ENCODE measurements at places on chromosomes 1 and 21.

DNA sequence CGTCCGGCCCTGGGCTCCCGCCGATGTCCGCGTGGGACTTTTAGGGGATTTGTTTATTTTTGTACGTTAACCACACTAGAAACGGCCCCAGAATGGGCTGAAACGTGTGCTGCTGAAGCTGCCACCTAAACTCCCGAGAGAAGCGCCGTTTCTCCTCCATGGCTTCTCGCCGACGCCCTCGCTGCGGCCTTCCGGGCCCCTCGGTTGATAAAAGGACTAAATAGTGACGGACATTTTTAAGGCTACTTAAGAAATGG is 678 bp upstream of the PTTG1IP start:
- peaks cover 3% of the 10 kb centered on the region for H3K36me3 ChIP-seq
- no peak overlapping the region for H3K27ac ChIP-seq
- no peak for DNase-seq
- peak overlapping the region; percentile 93 for H3K4me3 ChIP-seq

- H3K4me1 ChIP-seq, result no peaks in the 10 kb centered on the region
- no peak for DNase-seq
- H3K4me3 ChIP-seq, result no peak overlapping the region
- no peak overlapping the region for H3K27ac ChIP-seq
These were observed 536.6 kb upstream of the NR5A2 start for GRCh38 chr1:199490769-199491527.

DNA sequence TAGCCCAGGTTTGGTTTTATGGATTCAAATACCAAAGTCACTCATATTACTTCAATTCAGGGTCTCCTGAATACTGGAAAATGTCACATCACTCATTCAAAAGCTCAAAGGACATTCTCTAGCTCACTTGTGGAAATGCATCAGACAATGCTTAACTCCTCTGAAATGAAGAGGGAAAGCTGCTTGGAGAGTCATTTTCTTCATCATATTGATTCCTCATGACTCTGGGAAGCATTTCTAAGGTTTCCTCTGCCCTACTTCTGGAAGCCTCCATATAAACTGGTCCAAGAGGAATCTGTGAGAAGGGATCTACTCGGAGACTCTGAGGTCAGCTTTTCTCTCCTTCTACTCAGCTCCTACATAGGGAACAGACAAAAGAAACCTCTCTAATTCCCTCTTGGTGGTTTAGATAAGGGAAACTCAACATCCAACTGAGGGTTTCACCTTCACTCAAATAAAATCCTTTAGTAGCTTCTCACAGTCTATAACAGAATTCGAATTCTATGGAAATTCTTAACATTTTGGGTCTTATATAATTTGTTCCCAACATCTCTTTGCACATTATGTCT is 36.4 kb upstream of the RBBP5 start:
- H3K4me1 ChIP-seq, result no peaks in the 10 kb centered on the region
- no peak for DNase-seq
- peaks cover 69% of the 10 kb centered on the region for H3K36me3 ChIP-seq

DNA sequence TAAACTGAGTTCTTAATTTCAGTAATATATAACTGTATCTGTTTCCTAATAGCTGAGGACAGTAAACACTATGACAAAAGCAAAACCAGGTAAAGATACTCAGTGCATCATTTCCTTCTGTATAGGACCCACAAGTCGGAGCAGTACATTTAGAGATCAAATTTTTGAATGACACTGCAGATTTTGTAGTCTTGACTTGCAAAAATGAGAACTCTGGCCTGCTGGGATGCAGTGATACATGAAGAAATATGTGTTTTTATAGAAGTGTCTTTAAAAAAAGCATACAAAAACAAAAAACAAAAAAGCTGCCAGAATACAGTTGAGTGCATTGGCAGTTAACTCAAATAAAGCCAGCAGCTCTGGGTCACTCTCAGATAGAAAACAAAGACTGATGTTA is 19.0 kb downstream of the GART start:
- DNase-seq, result no peak
- no peaks in the 10 kb centered on the region for H3K4me1 ChIP-seq
- no peak overlapping the region for H3K4me3 ChIP-seq
- peaks cover 15% of the 10 kb centered on the region for H3K36me3 ChIP-seq

DNA sequence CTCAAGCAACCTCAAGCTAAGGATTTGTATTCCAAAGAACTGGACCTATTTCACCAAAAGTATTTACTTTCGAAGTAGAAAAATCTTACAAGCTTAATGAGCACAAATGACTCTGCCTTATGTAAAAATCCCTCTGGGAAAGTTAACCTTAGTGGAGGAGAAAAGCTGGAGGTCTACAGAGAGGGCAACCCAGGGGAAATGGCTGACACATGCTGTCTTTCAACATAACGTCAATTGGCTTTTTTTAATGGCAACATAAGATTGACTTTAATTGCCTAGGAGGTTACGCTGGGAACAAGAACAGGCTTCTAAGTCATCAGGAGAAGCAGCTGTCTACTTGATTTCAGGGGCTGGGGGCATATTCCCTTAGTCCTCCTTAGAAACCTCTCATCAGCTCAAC is 52.3 kb downstream of the UTP25 start:
- no peak overlapping the region for H3K4me3 ChIP-seq
- H3K27me3 ChIP-seq, result no peaks in the 10 kb centered on the region
- no peaks in the 10 kb centered on the region for H3K36me3 ChIP-seq
- no peak for DNase-seq

- peaks cover 7% of the 10 kb centered on the region for H3K4me1 ChIP-seq
- DNase-seq, result no peak
- peaks cover 2% of the 10 kb centered on the region for H3K27me3 ChIP-seq
These were observed 15.9 kb upstream of the TNFSF4 start for GRCh38 chr1:173223031-173223380.

- no peaks in the 10 kb centered on the region for H3K27me3 ChIP-seq
- no peaks in the 10 kb centered on the region for H3K36me3 ChIP-seq
- no peak overlapping the region for H3K27ac ChIP-seq
- H3K4me1 ChIP-seq, result peaks cover 16% of the 10 kb centered on the region
- H3K4me3 ChIP-seq, result no peak overlapping the region
- no peak for DNase-seq
These were observed 48.6 kb downstream of the ITSN1 start for GRCh38 chr21:33690874-33691273.

- DNase-seq, result no peak
These were observed 56.8 kb upstream of the HNRNPU start for GRCh38 chr1:244920911-244921761.

DNA sequence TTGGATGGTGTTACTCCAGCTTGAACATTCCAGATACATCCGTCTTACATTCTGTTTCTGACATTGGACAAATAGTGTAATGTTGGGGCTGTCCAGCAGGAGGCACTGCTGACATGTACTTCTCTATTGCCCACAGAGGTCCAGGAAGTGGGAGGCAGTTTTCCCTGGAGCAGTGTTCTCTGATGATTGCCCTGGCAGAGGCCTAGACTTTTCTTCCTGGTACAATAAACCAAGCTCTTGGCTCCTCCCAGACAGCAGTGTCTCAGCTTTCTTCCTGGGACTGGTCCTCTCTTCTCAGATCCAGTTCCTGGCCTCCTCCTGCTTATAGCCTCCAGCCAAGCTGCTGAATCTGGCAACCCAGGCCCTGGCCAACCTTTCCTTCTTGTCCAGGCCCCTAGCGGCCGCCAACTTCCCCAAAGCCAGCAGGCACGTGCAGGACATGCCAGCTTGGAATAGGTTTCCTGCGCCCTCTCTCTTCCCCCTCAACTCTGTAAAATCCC is 14.9 kb upstream of the IFNLR1 start:
- peak overlapping the region; percentile 77 for H3K27ac ChIP-seq
- H3K36me3 ChIP-seq, result no peaks in the 10 kb centered on the region
- DNase-seq, result peak; percentile 90
- H3K4me3 ChIP-seq, result no peak overlapping the region
- peaks cover 2% of the 10 kb centered on the region for H3K27me3 ChIP-seq

GRCh38 chr1:167066333-167067122 is 23.6 kb downstream of the GPA33 start:
- H3K27ac ChIP-seq, result no peak overlapping the region
- H3K36me3 ChIP-seq, result no peaks in the 10 kb centered on the region
- H3K4me1 ChIP-seq, result peaks cover 5% of the 10 kb centered on the region
- no peak overlapping the region for H3K4me3 ChIP-seq
- peak; percentile 92 for DNase-seq
- H3K27me3 ChIP-seq, result peaks cover 3% of the 10 kb centered on the region

GRCh38 chr1:206935491-206936067 is 10.7 kb downstream of the PIGR start:
- peak; percentile 88 for DNase-seq
- peaks cover 4% of the 10 kb centered on the region for H3K4me1 ChIP-seq

DNA sequence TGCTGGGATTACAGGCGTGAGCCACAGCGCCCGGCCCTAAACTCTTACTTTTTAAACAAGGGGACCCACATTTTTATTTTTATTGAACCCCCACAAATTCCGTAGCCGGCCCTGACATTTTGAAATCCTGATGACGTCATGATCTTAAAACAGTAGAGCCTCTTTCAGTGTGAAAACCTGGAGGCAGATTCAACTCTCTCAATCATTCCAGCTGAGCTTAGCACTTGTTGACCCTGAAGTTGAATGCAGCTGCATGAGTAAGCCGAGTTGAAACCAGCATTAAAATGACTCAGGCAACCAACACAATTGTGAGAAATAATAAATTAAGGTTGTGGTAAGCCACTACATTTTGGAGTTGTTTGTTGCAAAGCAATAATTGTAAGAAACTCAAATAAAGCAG is 93.9 kb upstream of the ADGRL4 start:
- H3K27me3 ChIP-seq, result no peaks in the 10 kb centered on the region
- peaks cover 4% of the 10 kb centered on the region for H3K4me1 ChIP-seq
- DNase-seq, result no peak
- no peak overlapping the region for H3K27ac ChIP-seq
- H3K4me3 ChIP-seq, result no peak overlapping the region
- H3K36me3 ChIP-seq, result no peaks in the 10 kb centered on the region

DNA sequence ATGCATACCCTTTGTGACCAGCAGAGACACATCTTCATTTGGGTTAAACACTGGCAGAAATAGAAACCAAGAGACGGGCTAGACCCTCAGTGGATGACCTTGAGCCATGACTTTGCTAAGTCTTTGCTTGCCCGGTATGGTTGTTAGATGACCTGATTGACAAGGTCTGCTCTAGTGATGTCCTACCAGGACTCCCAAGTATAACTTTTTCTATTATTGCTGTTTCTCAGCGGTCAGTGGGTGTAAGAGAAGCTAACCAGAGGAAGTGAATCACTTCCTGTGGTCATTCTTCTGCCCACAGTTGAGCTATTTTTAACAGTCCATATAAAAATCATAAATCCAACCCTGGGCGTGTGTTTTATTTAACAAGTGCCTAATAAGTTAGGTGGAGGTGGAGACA is 126.2 kb upstream of the ETS2 start:
- H3K4me3 ChIP-seq, result no peak overlapping the region
- H3K27ac ChIP-seq, result no peak overlapping the region

DNA sequence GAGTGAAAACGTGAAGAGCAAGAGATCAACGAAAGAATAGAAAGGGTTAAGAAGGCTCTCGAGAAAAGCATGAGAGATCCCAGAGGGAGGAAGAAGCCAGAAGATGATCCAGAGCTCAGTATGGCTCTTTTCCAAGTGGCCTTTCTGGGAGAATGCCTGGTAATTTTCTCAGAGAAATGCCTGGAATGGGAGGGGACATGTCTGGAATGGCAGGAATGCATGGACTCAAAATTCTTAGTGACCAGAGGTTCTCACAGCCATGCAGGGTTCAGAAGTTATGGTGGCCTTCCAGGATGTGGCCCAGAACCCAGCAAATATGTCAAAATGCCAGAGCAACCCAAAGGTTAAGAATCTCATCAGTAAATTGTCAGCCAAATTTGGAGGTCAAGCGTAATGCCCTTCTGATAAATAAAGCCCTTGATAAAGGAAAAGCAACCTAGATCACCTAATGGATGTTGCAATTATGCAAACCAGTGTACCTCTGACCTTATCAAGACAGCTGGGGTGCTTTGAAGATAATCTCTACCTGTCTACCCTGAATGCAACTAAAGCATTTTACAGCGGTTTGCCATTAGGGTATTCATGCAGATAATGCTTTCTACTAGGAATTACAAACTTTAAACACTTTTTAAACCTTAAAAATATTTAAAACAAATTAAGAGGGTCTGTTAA is 53.1 kb downstream of the NBPF6 start:
- H3K4me3 ChIP-seq, result no peak overlapping the region
- H3K27me3 ChIP-seq, result peaks cover 2% of the 10 kb centered on the region
- no peaks in the 10 kb centered on the region for H3K4me1 ChIP-seq
- no peak overlapping the region for H3K27ac ChIP-seq
- DNase-seq, result no peak

DNA sequence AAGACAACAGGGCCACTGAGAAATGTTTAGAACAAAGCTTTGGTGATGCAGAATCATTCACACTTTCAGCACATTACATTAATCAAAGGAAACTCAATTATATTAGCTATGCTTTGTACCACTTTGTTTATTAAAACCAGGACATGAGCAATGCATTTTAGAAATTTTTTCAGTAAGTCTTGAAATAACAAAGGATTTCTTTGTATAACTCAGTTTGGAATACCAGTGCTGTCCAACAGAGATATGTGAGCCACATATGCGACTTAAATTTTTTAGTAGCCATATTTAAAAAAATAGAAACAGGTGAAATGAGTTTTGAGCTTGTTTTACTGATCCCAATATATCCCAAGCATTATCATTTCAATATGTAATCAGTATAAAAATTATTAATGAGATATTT is 18.8 kb upstream of the F3 start:
- no peak overlapping the region for H3K27ac ChIP-seq
- no peak overlapping the region for H3K4me3 ChIP-seq
- peaks cover 6% of the 10 kb centered on the region for H3K27me3 ChIP-seq
- no peak for DNase-seq
- H3K4me1 ChIP-seq, result no peaks in the 10 kb centered on the region
- no peaks in the 10 kb centered on the region for H3K36me3 ChIP-seq

GRCh38 chr21:22795644-22796043 is 1797.4 kb downstream of the NCAM2 start:
- H3K27me3 ChIP-seq, result no peaks in the 10 kb centered on the region
- H3K27ac ChIP-seq, result no peak overlapping the region
- H3K4me3 ChIP-seq, result no peak overlapping the region
- no peaks in the 10 kb centered on the region for H3K36me3 ChIP-seq
- no peak for DNase-seq
- peaks cover 5% of the 10 kb centered on the region for H3K4me1 ChIP-seq

- H3K4me3 ChIP-seq, result no peak overlapping the region
- H3K4me1 ChIP-seq, result peaks cover 4% of the 10 kb centered on the region
- H3K36me3 ChIP-seq, result no peaks in the 10 kb centered on the region
- H3K27me3 ChIP-seq, result peaks cover 16% of the 10 kb centered on the region
- no peak for DNase-seq
- no peak overlapping the region for H3K27ac ChIP-seq
These were observed 18.0 kb downstream of the PTPRU start for GRCh38 chr1:29254346-29254745.

- DNase-seq, result no peak
- H3K4me1 ChIP-seq, result no peaks in the 10 kb centered on the region
- H3K4me3 ChIP-seq, result no peak overlapping the region
- no peak overlapping the region for H3K27ac ChIP-seq
- peaks cover 7% of the 10 kb centered on the region for H3K27me3 ChIP-seq
These were observed 9.9 kb downstream of the KCNJ15 start for GRCh38 chr21:38266732-38267131.

- H3K4me1 ChIP-seq, result peaks cover 4% of the 10 kb centered on the region
- no peak overlapping the region for H3K4me3 ChIP-seq
- no peaks in the 10 kb centered on the region for H3K36me3 ChIP-seq
- DNase-seq, result no peak
- H3K27me3 ChIP-seq, result peaks cover 3% of the 10 kb centered on the region
- no peak overlapping the region for H3K27ac ChIP-seq
These were observed 726.5 kb downstream of the PTPRU start for GRCh38 chr1:29962831-29963247.

- DNase-seq, result no peak
- no peaks in the 10 kb centered on the region for H3K4me1 ChIP-seq
- no peak overlapping the region for H3K4me3 ChIP-seq
- H3K27ac ChIP-seq, result no peak overlapping the region
- peaks cover 5% of the 10 kb centered on the region for H3K27me3 ChIP-seq
- H3K36me3 ChIP-seq, result no peaks in the 10 kb centered on the region
These were observed 23.3 kb downstream of the SLC44A3 start for GRCh38 chr1:94843430-94843829.

Data from endothelial cell (in vitro differentiated cells).